ENCODE measurements at places on chromosomes 12 and 14.

GRCh38 chr12:49944046-49944445 lies 6.5 kb upstream of the AQP2 start:
- no peak for DNase-seq

DNA sequence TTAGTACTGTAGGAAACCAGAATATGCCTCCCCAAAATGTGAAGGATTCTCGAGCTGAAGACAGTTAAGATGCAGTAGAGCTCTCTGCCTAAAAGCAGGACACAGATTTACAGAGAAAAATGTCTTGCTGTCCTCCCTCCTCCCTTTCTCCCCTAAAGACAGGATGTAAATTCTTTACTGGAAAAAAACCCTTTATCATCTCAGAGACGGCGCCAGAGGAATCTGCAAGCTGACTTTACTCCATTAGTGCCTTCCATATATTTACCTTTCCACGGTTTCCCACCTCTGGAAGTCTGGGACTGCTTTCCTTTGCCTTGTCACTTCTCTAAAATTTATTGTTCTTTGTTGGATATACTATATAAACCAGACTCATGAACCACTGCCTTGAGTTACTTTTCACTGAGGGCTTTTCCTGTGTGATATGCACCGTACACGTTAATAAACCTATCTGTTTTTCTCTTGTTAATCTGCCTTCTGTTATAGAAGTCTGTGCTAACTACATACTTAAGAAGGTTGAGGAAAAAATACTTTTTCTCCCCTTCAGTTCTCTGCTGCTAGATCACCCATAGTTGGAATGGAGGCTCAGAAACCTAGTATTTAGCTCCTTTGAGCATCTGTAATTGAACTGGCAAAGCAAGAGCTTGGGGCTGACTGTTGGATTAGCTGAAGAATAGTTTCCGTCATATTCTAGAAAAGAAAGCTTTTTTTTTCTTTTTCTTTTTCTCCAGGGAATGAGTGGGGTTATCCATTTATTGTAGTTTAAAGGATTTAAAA lies 99.9 kb downstream of the RAD51B start:
- DNase-seq = no peak

DNA sequence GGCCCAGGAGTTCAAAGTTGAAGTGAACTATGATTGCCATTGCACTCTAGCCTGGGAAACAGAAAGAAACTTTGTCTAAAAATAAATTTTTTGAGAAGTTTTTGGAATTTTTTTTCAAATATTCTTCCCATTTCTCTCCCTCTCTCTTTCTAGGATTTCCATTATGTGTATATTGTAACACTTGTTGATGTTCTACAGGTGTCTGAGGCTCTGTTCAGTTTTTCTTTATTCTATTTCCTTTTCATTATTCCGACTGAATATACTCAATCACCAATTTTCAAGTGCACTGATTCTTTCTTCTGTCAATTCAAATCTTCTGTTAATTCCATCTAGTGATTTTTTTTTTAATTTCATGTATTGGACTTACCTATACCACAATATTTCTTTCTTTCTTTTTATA lies 48.3 kb upstream of the SLC6A15 start:
- DNase-seq = no peak

DNA sequence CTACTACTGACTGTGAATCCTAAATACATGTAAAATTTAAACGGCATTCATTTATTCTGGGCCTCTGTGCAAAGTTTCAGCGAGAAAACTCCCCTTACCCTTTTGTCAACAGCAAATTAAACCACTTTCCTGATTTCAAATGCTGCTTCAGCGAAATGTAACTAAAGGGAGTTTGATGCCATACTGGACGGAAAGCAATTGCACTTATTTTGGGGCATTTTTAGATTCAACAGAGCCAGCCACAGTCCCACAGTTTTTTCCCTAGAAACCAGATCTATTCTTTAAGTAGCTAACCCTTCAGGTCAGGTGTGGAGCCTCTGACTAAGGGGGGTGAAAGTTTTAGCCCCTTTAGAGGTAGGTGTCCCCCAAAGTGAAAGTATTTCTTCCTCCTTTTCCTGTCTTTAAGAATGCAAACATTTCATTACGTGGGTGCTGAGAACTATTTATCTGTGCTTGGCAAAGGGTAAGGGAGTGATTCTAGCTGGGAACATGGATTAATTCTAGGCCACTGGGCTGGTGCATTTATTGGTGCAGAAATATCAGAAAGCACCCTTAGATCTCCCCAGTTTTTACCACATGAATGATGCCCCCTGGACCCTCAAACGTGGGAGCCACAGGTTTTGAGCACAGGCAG lies 72.7 kb downstream of the SPTB start:
- DNase-seq = no peak

- no peak for DNase-seq
These were observed 511.3 kb downstream of the TMEM117 start for GRCh38 chr12:44347145-44347544.

DNA sequence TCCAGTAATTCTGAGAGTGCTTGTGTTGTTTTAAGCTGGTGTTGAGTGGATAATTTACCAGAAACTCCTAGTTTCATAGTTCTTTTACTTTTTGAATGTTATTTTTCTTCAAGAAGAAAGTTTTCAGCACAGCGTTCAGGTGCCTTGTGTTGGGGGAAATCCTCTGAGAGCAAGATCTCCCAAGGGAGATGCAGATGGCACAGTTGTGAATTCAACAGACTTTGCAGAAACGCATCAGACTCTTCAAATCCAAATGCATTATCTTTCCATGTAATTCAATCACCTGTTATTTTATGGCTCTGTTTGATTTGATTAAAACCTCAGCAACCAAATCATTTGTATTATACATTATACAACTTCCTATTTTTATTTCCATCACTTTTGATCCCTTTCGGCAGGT lies 439.9 kb downstream of the EGLN3 start:
- no peak for DNase-seq

GRCh38 chr14:22493753-22494152 lies 95.3 kb downstream of the DAD1 start:
- no peak for DNase-seq

Data from GDM1 (cell line).